ENCODE measurements at places on chromosomes 13 and 19. TPM values are rescaled to one million over a fixed set of nuclear protein-coding genes. Genes with fewer than 3 reads are reported as not detected.

SLC6A16 gene
- 4.3 TPM for polyA plus RNA-seq

ZNF440 gene
- 13.1 TPM for polyA plus RNA-seq

DHX34 gene
- 17.9 TPM for polyA plus RNA-seq

ZNF585A gene
- 16.3 TPM for polyA plus RNA-seq

CPB2 gene
- 0.21 TPM for polyA plus RNA-seq

PLIN5 gene
- 3.2 TPM for polyA plus RNA-seq

IGLON5 gene
- 4.5 TPM for polyA plus RNA-seq

C1QTNF9B gene
- polyA plus RNA-seq: 0.32 TPM

SRRM5 gene
- 2.1 TPM for polyA plus RNA-seq
